Mucosa of descending colon (tissue), 3 donors: ENCODE measurements at places on chromosomes 2 and 18.

- DNase-seq = no peak
These were observed 84.8 kb downstream of the CCBE1 start for GRCh38 chr18:59612381-59612780.

DNA sequence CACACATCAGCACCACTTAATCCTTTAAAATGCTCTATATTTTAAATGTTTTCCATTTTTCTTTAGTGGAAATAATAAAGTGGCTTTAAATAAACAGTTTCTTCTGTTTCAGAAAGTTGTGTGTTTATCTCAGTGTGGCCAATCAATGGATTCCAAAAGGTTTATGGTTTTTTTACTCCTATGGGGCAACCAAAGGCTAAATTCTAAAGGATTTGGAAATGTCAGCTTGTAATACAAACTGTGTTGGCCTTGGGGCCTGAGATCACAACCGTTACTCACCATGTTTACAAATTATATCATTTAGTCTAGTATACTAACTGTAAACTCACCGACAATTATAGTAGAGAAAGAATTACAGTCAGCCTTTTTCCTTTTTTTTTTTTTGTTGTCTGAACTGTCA, 827.2 kb downstream of the EPHA4 start:
- no peak for DNase-seq

- no peak for DNase-seq
These were observed 69.0 kb upstream of the LMAN1 start for GRCh38 chr18:59428018-59428417.

DNA sequence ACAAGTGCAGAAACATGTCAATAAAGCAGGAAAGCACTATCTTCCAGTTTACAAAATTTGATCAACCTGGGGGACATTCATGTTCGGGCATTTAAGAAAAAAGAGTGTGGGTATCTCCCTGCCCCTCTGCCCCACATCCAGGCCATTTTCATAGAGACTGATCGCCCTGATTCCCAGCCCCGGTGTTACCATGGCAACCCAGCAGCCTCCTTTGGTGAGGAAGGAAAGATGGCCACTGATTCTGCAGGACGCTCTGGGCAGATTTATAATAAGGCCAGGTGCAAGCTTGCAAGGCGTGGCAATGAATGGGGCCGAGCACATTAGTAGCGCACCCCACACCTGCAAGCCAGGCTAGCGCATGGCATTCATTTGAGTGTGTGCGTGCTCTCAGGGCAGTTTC, 36.7 kb upstream of the ARL4C start:
- DNase-seq = no peak

DNA sequence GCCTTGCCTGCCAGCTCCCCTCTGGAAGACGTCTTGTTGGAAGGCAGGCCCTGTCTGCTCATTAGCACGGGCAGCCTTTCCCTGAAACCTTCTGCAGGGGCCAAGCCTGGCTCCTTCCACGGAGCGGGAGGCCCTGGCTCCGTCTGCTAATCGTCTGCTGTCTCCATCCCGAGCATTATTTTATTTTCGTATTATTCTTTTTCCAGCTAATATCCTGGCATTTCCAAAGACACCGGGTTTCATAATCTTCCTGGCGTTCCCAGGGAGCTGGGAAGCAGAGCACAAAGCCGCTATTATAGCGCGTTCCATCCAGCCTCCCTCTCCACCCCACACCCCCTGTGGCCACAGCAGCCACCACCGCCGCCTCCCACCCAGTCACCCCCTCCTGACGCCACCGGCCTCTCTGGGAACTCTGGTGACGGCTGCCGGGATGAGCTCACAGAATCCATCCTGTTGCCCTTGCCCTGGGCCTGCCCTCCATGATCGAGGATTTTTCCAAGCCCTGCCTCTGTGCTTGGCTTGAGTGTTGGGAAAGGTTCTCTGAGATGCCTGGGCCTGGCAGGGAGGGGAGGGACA, 125.5 kb downstream of the DYSF start:
- DNase-seq = peak; percentile 61

- DNase-seq = no peak
These were observed 1050.7 kb upstream of the PIK3C3 start for GRCh38 chr18:40904295-40904694.

GRCh38 chr18:2414235-2414634, 157.1 kb downstream of the METTL4 start:
- DNase-seq = no peak

GRCh38 chr18:43883886-43884285, 606.6 kb upstream of the SYT4 start:
- DNase-seq = no peak

GRCh38 chr2:71327916-71328315, 3.7 kb upstream of the ZNF638 start:
- DNase-seq = peak; percentile 52

DNA sequence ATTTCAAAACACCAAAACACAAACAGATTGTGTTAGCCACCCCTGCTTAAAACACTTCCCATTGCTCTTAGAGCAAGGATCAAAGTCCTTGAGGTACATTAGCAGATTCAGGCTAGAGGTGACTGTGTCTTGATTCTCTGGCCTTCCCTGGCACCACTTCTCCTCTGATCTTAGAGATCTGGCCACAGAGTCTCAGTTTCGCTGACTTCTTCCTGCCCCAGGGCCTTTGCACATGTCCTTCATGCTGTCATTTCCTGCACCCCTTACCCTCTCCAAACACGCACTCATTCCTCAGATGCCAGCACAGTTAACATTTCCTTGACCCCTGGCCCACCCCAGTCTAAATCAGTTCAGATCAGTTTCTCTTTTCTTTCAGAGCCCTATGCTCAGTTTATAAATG, 16.9 kb downstream of the CXCR4 start:
- DNase-seq = no peak

DNA sequence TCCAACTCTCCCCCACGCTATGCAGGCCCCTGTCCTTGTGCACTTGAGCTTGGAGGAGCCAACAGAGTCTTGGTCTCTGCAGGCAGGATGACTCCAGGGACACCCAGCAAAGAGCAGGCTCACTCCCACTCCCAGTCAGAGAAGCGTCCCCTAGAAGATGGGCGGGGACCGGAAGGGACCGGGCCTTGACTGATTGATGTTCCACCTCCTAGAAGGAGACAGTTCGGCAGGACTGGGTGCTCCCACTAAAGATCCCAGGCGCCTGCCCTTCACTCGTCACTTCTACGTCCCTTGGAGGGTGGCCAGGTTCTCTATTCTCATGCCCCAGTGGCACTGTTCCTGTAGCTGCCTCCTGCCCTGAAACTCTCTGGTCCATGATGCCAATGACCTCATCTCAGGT, 3.2 kb upstream of the SP100 start:
- no peak for DNase-seq

DNA sequence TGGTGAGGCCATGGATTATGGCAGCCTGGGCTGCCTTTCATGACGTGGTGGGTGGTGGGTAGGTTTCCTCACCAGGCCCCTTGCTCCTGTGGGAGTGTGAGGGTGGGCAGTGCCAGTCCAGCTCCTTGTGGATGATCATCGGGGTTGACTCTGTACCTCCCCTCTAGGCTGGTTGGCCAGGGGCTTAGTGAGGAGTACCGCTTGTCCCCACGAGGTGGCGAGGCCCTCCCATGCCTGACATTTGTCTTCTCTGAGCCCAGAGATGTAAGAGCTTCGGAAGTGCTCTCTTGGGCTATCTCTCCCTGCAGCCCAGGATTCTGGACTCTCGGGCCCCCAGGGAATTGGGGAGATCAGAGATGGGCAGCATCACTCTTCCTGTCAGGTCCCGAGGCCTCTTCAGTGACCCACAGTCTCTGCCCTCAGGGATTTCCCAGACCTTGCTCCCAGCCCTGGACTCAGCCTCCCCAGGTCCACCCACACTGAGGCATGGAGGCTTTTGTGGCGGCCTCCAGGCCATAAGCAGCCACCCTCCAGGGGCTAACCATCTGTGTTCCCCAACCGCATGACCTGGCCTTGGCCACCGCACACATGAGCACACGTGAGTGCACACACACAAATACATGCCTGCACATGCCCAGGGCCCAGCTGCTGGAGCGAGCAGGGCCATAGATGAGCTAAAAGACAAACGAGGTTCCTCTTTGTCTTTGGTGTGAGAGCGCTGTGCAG, 6.5 kb downstream of the SPR start:
- DNase-seq = no peak

DNA sequence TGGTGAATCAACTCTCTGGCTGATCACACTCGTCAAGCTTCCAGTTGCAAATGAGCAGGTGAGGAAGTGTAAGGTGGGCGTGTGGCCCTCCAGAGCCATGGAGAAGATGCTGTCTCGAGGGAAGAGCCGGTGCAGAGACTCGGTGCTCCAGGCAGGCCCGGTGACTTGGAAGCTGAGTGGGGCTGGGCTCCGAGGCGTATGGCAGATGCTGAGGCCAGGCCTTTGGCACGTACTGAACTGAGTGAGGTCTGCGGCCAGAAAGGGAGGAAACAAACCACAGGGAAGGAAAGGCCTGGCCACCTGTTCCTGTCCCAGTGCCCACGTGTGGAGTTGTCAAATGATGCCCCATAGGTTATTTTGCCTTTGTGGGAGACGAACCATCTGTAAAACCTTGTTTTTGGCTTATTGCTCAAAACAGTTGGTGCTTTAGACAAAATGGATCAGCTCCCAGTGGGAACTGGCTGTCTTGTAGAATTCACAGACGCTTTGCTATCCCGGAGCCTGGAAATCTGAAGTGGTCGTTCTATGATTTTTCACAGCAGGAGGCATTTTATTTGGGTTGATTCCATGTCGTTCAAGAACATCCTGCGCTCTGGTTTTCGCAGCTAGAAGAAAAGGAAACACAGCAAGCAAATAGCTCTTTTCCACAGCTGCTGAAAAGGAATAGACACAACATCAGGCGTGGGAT, 117.5 kb upstream of the TMEM18 start:
- no peak for DNase-seq

DNA sequence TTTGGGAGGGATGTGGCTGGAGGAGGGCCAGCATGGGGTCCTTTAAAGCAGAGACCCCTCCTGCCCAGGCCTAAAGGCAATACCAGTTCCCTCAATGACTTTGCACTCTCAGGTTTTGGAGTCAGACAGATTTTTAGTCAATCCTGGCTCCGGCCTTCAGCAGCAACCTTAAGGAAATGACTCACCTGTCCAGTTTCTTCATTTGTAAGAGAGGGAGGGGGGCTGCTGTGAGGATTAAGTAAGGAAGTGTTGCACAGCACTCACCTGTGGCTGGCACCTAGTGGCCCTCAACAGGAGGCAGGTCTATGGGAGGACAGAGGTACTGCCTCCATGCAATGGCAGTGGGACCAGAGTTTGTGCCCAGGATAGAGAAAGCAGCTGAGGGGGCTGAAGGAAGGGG, 13.7 kb downstream of the CNGA3 start:
- DNase-seq = no peak

- DNase-seq = no peak
These were observed 127.1 kb downstream of the CERS6 start for GRCh38 chr2:168583064-168583709.

- no peak for DNase-seq
These were observed 23.8 kb upstream of the ASPRV1 start for GRCh38 chr2:69985216-69985615.

DNA sequence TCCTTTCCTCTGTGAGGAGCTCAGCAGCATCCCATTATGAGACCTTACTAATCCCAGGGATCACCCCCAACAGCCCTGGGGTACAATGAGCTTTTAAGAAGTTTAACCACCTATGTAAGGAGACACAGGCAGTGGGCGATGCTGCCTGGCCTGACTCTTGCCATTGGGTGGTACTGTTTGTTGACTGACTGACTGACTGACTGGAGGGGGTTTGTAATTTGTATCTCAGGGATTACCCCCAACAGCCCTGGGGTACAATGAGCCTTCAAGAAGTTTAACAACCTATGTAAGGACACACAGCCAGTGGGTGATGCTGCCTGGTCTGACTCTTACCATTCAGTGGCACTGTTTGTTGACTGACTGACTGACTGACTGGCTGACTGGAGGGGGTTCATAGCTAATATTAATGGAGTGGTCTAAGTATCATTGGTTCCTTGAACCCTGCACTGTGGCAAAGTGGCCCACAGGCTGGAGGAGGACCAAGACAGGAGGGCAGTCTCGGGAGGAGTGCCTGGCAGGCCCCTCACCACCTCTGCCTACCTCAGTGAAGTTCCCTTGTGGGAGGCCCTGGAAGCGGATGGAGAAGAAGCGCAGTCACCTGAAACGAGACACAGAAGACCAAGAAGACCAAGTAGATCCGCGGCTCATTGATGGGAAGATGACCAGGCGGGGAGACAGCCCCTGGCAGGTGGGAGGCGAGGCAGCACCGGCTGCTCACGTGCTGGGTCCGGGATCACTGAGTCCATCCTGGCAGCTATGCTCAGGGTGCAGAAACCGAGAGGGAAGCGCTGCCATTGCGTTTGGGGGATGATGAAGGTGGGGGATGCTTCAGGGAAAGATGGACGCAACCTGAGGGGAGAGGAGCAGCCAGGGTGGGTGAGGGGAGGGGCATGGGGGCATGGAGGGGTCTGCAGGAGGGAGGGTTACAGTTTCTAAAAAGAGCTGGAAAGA, 7.6 kb downstream of the PROC start:
- no peak for DNase-seq

GRCh38 chr2:10252661-10253060, 50.0 kb upstream of the HPCAL1 start:
- no peak for DNase-seq

- DNase-seq = no peak
These were observed 42.2 kb downstream of the COL3A1 start for GRCh38 chr2:189016311-189016861.
